ENCODE measurements at places on chromosomes 6 and 20.

DNA sequence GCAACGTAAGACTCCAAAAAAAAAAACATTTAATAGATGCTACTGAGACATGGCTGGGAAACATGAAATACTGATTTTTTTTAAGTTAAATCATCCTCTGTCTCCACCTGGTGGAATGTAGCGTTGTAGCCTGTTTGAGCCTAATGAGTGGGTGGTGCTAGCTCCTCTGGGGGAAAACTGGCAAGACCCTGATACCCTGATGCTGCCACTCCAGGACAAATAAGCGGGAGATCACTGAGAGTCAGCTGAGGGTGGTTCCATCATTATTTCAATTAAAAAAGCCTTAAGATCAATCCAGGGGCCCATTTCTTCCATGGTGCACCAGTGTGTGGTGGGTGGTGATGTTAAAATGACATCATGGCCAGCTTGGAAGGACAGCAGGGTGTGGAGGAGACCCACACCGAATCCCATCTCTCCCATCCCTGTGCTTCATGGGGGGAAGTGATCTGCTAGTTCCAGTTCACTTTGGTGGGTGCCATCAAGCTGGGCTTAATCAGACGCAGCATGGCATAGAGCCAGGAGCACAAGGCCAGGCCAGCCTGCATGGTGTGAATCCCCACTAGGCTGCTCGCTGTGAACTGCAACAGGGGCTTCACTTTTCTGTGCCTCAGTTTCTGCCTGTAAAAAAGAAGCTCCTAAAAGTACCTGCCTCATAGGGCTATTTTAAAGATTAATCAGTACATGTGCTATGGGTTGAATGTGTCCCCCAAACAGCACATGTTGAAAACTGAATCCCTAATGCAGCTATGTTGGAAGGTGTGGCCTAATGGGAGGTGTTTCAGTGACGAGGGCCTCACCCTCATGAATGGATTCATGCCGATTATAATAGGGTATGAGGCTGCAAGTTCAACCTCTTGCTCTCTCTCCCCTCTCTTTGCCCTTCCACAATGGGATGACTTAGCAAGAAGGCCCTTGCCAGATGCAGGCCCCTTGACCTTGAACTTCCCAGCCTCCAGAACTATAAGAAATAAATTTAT lies 13.0 kb upstream of the MRPS10 start:
- no peak for DNase-seq

GRCh38 chr6:63371104-63371715 lies 51.4 kb upstream of the LGSN start:
- DNase-seq, result no peak

- no peak for DNase-seq
Measured at GRCh38 chr6:55968926-55969325, 93.5 kb upstream of the BMP5 start.

DNA sequence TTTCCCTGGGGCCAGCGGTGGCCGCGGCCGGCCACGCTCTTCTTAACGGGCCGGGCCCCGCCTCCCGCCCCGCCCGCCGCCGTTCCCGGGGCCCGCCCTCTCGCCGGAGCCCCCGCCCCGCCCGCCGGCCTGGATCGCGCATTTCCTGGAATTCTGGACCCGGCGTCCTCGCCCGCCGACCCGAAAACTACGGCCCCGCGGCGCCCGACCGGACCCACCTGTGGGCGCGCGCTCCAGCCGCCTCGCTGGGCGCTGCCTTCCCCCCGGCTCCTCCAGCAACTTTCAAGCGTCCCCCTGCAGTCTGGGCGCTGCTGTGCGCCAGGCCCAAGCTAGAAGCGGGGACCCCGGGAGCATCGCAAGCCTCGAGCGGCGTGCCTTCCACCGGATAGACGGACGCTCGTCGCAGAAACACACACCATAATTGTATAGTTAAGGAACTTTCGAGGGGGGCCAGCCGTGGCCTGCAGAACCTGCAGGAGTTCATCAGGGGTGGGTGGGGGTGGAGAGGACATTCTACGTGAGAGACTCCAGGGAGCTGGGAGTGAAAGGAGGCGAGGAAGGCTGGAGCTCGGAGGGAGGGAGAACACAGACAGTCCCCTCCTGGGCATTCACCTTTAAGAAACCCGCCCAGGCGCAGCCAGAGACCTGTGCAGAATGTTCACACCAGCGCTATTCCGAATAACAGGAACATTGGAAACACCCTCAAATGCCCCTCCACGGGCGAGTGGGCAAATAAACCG lies at the start of gene ADA:
ADA (minus strand) TSS at position 16 of the 740 bp plus-strand sequence. CDS start 92 bp downstream, outside the sequence.
- DNase-seq, result no peak

DNA sequence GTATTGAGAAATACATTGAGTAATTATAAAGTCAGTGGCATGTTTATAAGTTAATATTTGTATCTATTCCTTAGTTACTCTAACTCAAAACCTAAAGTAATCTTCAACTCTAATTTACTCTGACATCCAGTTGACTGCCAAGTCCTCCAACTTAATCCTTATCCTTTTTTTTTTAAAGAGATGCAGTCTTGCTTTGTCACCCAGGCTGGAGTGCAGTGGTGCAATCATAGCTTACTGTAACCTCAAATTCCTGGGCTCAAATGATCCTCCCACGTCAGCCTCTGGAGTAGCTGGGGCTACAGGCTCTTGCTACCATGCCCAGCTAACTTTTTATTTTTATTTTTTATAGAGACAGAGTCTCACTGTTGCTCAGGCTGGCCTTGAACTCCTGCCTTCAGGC lies 24.4 kb downstream of the PTPN1 start:
- no peak for DNase-seq

GRCh38 chr6:13473768-13474165 lies 13.6 kb downstream of the GFOD1 start:
- DNase-seq, result no peak

DNA sequence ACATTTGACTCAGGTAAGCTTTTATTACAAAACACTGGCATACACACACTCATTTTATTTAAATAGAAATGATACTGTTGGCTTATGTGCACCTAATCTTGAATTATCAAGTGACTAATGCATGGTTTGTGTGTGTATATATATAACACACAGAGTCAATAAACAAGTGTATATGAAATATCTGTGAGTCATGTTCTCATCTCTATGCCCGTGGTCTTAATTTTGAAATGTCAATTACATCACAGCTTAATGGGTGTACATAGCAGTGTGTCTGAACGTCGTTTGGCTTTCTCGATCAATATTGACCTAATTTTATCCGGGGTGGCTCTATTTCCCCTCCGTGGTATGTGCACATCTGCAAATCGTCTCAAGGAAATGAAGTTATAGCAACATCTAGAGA lies 104.0 kb upstream of the ZFP64 start:
- DNase-seq, result no peak

GRCh38 chr20:35288325-35289060 lies 3.7 kb downstream of the FAM83C start:
- no peak for DNase-seq

DNA sequence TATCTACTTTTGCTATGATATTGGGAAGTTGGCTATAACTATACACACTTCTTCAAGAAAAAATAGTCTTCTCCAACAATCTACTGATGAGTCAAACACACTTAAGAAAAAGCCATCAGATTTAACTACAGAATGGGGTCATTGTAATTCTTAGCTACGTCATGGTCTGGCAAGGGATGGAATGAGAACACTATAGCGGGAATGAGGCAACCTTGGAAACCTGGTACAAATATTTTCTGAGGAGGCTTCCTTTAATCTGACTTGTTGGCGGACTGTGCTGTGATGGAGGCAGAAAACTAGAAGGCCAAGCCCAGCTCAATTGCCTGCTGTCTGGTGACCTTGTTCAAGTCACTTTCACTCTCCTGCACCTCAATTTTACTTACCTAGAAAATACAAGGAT lies 586.8 kb upstream of the JAG1 start:
- no peak for DNase-seq

- no peak for DNase-seq
Measured at GRCh38 chr6:99282479-99283062, 66.9 kb downstream of the FAXC start.

DNA sequence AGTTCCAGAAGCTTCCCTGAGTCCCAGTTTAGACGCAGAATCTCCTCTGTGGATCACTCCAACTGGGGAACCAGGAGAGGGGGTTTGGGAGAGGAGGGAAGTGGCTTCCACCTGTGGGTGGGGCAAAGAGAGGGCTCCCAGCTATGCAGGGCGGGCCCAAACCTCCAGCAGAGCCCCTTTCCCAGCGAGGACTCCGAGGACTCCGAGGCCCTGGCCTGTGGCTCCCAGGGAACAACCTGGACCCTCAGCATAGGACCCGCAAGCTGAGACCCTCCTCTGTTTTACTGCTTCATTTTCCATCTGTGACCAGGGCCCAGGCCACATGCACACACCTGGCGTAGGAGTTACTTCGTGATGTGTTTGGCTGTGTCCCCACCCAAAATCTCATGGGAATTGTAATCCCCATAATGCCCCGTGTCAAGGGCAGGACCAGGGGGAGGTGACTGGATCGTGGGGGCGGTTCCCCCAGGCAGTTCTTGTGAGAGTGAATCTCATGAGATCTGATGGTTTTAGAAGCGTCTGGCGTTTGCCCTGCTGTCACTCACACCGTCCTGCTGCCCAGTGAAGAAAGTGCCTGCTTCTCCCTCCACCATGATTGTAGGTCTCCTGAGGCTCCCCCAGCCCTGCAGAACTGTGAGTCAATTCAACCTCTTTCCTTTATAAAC lies 27.9 kb downstream of the NTSR1 start:
- no peak for DNase-seq

DNA sequence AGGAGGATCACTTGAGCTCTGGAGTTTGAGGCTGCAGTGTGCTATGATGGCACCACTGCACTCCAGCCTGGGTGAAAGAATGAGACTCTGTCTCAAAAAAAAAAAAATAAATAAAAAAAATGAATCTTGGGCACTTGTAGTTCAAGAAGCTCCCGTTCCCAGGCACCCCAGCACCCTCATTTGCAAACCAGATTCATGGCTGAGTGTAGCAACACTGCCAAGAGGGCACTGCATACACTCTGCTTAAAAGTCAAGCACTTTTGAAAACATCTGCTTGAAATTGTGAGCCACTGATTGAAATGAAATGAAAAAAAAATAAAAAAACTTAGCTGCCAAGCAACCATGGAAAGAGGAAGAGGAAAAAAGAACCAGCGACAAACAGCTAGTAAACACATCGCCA lies 124.7 kb upstream of the SASH1 start:
- no peak for DNase-seq

DNA sequence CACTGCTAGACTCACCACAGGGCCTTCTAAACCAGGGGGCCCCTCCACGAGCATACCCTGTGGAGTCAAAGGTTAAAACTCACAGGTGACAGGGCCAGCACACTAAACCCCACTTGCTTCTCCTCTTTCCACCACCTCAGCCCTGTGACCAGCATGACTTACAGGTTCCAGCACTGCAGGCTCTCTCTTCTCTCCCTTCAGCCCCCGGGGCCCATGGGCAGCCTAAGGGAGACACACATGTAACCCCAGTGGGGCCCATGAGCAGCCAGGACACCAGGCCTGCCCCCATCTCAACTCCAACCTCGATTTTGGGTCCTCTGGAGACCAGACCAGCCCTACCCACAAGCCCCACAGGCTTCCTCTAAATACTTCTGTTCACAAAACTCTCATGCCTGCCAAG lies 28.0 kb downstream of the HLA-DPB1 start:
- DNase-seq, result no peak

- DNase-seq, result no peak
Measured at GRCh38 chr6:125264476-125264875, 37.3 kb downstream of the HDDC2 start.

- DNase-seq, result no peak
Measured at GRCh38 chr6:13614126-13614925, 809 bp upstream of the NOL7 start.

DNA sequence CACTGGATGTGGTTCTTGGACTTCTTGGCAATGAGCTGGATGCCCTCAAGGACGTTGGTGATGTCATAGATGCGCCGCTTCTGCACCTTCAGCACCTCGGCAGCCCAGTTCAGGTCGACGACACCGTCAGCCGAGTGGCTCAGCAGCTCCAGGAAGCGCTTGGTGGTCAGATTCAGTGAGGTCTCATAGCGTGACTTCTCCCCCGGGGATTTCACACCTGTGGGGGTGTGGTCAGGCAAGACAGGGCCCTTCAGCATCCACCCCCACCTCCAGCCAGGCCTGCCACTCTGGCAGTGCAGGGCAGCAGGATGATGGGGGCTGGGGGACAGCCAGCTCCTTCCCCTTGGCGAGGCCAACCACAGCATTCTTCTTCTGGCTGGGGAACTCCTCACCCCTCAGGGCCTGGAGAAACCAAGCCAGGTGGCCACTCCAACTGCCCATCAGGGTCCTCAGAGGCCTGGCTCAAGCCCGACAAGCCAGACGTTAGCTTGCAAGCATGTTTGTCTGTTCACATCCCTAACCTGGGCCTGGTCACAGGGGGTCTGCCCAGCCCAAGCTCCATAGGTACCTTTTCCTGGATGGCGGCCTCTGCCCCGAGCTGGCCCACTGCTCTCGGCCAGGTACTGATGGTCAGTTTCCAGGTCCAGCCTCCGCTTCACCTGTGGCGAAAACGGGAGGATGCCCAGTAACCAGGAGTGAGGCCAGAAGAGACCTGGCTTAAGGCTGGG lies 5.7 kb upstream of the NECAB3 start:
- no peak for DNase-seq

DNA sequence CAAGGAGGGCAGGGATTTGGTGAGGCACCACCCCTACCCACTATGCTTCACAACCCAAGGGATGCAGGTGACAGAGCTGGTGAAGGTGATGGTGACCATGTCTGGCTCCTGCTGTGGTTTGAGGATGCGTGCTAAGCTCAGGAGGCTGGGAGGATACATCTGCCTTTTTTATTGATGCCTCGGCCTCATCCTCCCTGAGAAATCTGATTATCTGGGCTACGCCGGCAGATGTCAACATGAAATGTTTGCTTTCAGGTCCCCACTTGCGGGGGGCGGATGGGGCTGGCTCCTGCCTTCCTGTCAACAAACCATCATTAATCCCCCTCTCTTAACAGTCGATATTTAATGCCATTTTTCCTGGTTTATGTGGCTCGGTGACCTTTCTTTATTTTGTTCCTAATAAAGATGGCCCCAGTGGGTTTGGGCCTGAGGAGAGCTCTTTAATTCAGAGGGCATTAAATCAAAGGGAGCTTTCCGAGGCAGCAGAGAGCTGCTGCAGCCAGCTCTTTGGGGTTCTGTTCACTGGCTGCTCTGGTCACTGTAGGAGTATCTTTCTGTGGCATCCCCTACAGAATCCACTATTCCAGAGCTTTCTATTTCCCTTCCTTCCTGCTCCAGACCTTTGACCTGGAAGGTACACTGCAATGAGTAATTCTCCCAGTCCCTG lies 33.5 kb upstream of the LRFN2 start:
- no peak for DNase-seq
